ENCODE measurements at places on chromosomes 7 and 10.

DNA sequence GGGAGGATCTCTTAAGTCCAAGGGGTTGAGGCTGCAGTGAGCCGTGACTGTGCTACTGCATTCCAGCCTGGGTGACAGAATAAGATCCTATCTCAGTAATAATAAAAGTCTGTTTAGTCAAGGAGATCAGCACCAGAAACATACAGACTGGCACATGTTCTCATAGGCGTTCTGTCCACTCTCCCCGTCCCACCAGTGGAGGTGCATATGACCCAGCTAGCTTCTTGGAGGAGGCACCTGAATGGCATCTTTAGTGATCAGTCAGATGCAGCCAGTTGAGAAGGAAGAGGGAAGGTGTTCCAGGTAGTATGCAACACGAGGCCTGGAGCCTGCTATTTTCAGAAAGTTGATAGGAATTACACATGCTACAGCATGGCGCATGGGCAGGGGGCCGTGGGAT lies 45.3 kb upstream of the SVIL start:
- no peak for DNase-seq

GRCh38 chr10:95535526-95535925 lies 25.6 kb downstream of the SORBS1 start:
- DNase-seq = no peak

DNA sequence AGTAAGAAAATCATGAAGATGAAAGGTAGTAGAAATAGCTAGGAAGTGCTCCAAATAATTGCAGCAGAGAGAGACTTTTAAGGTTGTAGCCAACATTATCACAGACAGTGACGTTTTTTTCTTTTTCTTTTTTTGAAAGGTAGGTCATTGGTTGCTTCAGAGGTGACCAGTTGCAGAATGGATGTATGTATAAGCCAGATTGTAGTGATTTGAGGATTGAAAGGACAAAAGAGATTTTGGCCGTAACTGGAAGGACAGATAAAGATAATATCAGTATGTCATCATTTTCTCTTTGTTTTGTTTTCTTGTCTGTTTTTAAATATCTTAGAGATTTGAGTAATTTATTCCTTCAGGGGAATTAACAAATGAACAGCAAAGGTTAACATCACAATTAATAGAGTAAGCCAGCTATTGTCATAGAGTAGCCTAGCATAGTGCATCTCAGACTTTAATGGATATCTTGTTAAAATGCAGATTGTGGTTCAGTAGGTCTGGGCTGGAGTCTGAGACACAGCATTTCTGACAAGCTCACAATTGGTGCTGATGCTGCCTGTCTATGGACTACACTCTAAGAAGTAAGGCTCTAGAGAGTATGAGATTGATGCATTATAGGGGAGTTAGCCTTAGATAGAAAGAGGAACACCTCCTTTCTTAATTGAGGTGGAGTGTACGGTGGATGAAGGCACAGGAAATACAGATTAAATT lies 28.3 kb downstream of the CDK13 start:
- DNase-seq = no peak

GRCh38 chr7:43042302-43042701 lies 70.1 kb upstream of the HECW1 start:
- no peak for DNase-seq

DNA sequence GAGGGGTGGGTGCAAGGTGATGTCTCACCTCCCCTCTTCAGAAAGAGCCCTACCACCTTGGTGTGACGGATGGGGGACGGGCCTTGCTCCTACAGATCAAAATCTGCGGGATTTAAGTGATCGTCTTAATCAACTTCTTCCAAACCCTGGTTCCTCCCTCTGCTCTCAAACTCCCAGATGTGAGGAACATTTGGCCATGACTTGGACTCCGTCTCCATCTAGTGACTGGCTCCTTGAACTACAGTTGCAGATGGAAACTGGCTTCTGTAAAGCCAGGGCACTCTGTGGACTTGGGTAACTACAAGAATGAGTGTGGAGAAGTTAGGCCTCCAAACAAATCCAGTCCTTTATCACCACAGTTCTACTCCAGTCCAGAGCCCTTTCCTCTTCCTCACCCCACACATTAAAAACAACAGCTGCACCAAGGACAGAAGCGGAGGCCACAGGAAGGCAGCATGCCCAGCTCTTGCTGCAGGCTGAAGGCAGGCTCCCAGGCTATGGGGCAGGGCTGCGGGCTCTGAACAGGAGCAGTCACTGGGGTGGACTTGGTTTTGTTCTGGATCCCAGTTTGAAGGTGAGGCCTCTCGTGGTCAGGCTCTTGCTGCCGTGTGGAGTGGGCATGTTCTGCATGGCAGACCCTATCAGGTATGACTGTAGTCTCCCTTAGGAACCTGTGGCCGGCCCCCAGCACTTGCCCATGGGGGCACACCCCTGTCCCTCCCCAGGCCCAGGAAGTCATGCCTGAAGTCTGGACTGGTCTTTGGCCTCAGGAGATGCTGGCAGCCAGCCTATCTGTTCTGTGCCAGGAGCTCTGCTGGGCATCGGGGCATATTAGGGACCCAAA lies 79.4 kb downstream of the VWC2 start:
- no peak for DNase-seq

- DNase-seq = no peak
Observed at GRCh38 chr10:45625879-45626278, 46.7 kb downstream of the ZFAND4 start.

DNA sequence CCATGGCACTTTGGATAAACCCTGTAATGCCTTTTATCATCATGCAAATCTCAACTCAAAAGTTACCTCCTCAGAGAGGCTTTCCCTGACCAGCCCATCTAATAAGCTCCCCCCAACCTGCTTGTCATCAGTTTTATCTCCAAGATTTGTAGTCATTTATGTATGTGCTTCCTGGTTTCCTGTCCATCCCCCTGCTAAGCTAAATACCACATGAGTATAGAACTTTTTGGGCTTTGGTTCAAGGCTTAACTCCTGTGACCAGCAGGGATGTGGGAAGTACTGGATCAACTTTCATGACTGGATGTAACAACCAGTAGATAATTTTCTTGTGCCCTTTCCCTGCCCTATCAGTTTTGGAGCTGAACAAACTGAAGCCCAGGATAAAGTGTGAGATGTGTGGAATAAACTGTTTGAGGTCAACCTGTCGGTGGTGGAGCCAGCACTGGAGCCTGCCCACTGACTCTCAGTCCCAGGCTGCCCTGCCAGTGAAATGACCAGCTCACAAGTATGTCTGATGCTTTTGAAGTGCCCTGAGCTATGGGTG lies 148.6 kb downstream of the CYP26A1 start:
- no peak for DNase-seq

- no peak for DNase-seq
Observed at GRCh38 chr7:50317221-50317678, 12.7 kb downstream of the IKZF1 start.

All from stimulated activated CD8-positive, alpha-beta memory T cell treated with anti-CD3 and anti-CD28 coated beads, Interleukin-4, amount 100 ng/mL, for 4 hours (primary cell).